Activated T-helper 2 cell treated with anti-CD3 and anti-CD28 coated beads, Interferon-gamma antibody, Interleukin-2, Interleukin-4, amounts not matched to agents 10 μg/mL and 5 μg/mL and 100 μg/mL, durations not matched to agents 14 hours and 24 hours and 36 hours (primary cell): ENCODE measurements at places on chromosomes 6 and 20. TPM values are rescaled to one million over a fixed set of nuclear protein-coding genes. Genes with fewer than 3 reads are reported as not detected.
A peak's percentile ranks its signal among the peaks of the same experiment; 100 is the strongest.

GRCh38 chr20:62628691-62629090 is 13.6 kb upstream of the SLCO4A1 start:
- DNase-seq = no peak
- peaks cover 2% of the 10 kb centered on the region for H3K27me3 ChIP-seq
- H3K4me3 ChIP-seq = no peak overlapping the region
- no peak overlapping the region for H3K27ac ChIP-seq

- no peak for DNase-seq
- H3K4me3 ChIP-seq = no peak overlapping the region
- no peaks in the 10 kb centered on the region for H3K36me3 ChIP-seq
- H3K27me3 ChIP-seq = peaks cover 5% of the 10 kb centered on the region
- H3K4me1 ChIP-seq = peaks cover 9% of the 10 kb centered on the region
Measured at GRCh38 chr6:90314514-90314913, 17.9 kb upstream of the BACH2 start.

Gene ANGPT4
- not detected in 2 replicates for total RNA-seq

Gene IPCEF1
- 0.34 and 0.69 TPM in 2 replicates for total RNA-seq

Gene EYS
- total RNA-seq = not detected in 2 replicates

- peaks cover 49% of the 10 kb centered on the region for H3K4me1 ChIP-seq
- peaks cover 9% of the 10 kb centered on the region for H3K27me3 ChIP-seq
- peaks cover 3% of the 10 kb centered on the region for H3K36me3 ChIP-seq
- peak overlapping the region; percentile 46 for H3K27ac ChIP-seq
Measured at GRCh38 chr20:51628533-51629398, 86.2 kb upstream of the NFATC2 start.

Gene POLR3F
- 12.5 and 13.5 TPM in 2 replicates for total RNA-seq

Gene RBCK1
- total RNA-seq = 112 and 118 TPM in 2 replicates

DNA sequence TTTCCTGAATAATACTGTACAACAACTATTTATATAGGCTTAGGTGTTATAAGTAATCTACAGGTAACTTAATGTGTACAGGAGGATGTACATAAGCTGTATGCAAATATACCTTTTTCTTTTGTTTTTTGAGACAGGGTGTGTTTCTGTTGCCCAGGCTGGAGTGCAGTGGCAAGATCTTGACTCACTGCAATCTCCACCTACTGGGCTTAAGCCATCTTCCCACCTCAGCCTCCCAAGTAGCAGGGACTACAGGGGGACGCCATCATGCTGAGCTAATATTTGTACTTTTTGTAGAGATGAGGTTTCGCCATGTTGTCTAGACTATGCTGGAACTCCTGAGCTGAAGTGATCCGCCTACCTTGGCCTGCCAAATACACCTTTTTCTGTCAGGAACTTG is 191.7 kb upstream of the ZNF217 start:
- H3K36me3 ChIP-seq = no peaks in the 10 kb centered on the region
- no peak for DNase-seq
- H3K4me3 ChIP-seq = no peak overlapping the region
- H3K27me3 ChIP-seq = no peaks in the 10 kb centered on the region
- peaks cover 25% of the 10 kb centered on the region for H3K4me1 ChIP-seq

DNA sequence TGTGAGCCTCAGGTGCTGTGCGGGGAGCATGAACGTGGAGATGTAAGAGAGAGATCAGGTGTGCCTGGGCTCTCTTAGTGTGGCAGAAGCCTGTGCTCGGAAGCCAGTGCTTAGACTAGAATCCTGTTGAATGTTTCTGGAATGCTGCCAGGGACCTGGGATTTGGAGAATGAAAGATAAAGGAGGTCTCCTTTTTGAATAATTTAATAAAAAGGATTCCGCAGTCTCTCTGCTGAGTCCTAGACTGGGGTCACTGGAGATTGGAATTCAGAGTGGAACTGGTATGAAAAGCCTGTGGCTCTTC is 18.8 kb upstream of the EFCAB8 start:
- H3K27ac ChIP-seq = peak overlapping the region; percentile 24
- peaks cover 65% of the 10 kb centered on the region for H3K36me3 ChIP-seq
- H3K27me3 ChIP-seq = no peaks in the 10 kb centered on the region
- no peak for DNase-seq
- H3K4me1 ChIP-seq = peaks cover 17% of the 10 kb centered on the region

DNA sequence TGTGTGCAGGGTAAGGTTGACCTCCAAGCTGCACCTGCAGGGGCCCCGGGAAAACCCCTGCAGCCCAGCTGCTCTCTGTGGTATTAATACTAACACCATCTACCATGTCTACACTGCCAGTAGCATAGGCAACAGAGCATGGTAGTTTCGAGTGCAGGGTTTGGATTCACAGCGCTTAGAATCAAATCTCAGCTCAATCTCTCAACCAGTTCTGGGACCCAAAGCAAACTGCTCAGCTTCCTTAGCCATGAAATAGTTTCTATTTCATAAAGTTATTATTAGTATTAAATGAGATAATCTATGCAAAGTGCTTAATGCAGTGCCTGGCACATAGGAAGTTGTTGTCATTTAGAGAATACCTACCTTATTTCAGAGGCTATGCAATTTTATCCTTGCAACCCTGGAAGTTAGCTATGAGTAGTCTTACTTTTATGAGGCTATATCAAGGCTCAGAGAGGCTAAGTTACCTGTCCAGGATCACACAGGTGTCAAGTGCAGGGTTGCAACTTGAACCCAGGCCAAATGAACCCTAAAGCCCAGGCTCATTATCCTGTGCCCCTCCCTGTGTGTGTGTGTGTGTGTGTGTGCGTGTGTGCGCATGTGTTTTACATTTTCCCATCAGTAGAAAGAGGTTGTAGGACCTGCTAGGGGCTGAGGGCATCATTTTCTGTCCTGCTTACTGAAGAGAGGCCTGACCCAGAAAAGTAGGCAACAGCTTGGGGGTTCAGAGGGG is 27.6 kb upstream of the MRPS18A start:
- no peak overlapping the region for H3K27ac ChIP-seq
- DNase-seq = no peak
- H3K4me3 ChIP-seq = no peak overlapping the region
- H3K27me3 ChIP-seq = peaks cover 21% of the 10 kb centered on the region
- peaks cover 6% of the 10 kb centered on the region for H3K4me1 ChIP-seq

GRCh38 chr20:50601511-50602431 is 89.6 kb downstream of the RIPOR3 start:
- no peak overlapping the region for H3K27ac ChIP-seq
- H3K27me3 ChIP-seq = peaks cover 2% of the 10 kb centered on the region
- DNase-seq = no peak
- H3K4me3 ChIP-seq = no peak overlapping the region
- no peaks in the 10 kb centered on the region for H3K36me3 ChIP-seq

Gene MRAP2
- total RNA-seq = 0.07 TPM in 1 of 2 replicates, not detected in the other

DNA sequence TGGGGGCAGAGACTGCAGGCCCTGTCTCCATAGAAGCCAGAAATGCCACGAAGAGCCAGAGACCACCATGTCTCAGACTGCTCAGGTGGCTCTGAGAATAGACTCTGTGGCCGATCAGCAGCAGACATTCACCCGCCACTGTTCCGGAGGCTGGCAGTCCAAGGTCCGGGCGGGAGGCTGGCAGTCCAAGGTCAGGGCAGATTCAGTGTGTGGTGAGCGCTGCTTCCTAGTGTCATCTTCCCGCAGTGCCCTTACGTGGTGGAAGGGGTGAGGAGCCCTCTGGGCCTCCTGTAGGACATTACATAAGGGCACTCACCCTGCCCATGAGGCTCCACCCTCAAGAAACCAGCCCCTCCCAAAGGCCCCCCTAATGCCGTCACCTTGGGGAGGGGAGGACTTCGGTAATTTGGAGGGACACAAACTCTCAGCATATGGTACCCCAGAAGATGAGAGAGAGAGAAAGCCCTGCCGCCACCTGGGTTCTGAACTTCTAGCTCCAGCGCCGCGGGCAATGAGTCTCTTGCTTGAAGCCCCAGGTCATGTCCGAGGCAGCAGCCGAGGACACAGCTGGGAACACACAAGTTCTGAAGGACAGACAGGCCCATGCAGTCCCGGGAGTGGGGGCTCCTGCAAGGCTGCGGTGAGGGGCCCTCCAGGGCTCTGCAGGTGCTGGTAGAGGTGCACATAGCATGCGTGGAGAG is 36.4 kb downstream of the DACT2 start:
- H3K4me1 ChIP-seq = peaks cover 12% of the 10 kb centered on the region
- no peaks in the 10 kb centered on the region for H3K36me3 ChIP-seq
- no peak overlapping the region for H3K4me3 ChIP-seq
- no peak overlapping the region for H3K27ac ChIP-seq

DNA sequence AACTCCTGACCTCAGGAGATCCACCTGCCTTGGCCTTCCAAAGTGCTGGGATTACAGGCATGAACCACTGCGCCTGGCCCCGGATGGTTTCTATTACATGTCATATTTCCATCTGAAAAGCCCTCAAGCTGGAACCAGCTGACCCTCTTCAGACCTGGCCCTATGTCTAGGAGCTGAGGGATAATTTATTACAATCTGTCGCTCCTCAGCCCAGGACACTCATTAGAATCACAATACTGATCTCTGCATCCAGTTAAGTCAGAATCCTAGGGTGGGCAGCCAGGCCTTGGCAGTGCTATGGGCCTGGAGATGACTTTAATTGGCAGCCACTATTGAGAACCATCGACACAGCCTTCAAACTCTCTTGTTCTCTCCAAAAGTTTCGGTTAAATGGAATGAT is 162.6 kb upstream of the SNX9 start:
- peaks cover 3% of the 10 kb centered on the region for H3K27me3 ChIP-seq
- H3K27ac ChIP-seq = no peak overlapping the region
- no peak overlapping the region for H3K4me3 ChIP-seq

DNA sequence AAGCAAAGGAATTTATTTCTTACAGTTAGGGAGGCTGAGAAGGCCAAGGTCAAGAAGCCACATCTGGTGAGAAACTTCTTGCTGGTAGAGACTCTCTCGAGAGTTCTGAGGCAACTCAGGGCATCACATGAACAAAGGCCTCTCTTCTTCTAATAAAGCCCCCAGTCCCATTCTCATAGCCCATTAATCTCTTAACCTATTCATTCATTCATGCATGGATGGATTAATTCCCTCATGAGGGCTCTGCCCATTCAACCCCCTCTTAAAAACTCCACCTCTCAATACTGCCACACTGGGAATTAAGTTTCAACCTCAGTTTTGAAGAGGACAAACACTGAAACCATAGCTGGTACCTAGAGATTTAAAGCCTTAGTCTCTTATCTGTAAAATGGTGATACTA is 217.9 kb upstream of the SPTLC3 start:
- H3K27ac ChIP-seq = no peak overlapping the region
- H3K4me3 ChIP-seq = no peak overlapping the region
- H3K4me1 ChIP-seq = no peaks in the 10 kb centered on the region
- no peak for DNase-seq
- no peaks in the 10 kb centered on the region for H3K27me3 ChIP-seq

Gene RING1
- 46.0 and 46.1 TPM in 2 replicates for total RNA-seq

GRCh38 chr6:169702840-169703246 is 917 bp downstream of the C6orf120 start:
- H3K27me3 ChIP-seq = no peaks in the 10 kb centered on the region
- peaks cover 39% of the 10 kb centered on the region for H3K4me1 ChIP-seq
- peak overlapping the region; percentile 86 for H3K4me3 ChIP-seq
- H3K36me3 ChIP-seq = peaks cover 37% of the 10 kb centered on the region

Gene RGS19
- total RNA-seq = 42.0 and 43.3 TPM in 2 replicates

Gene HTR1E
- not detected in 2 replicates for total RNA-seq

Gene PROKR2
- total RNA-seq = not detected in 2 replicates

- peaks cover 5% of the 10 kb centered on the region for H3K4me1 ChIP-seq
- no peak overlapping the region for H3K4me3 ChIP-seq
- peaks cover 9% of the 10 kb centered on the region for H3K27me3 ChIP-seq
- H3K27ac ChIP-seq = no peak overlapping the region
- DNase-seq = no peak
Measured at GRCh38 chr6:150176152-150176551, 33.3 kb downstream of the PPP1R14C start.

Gene MAN1A1
- total RNA-seq = 43.8 and 45.0 TPM in 2 replicates

- H3K27ac ChIP-seq = no peak overlapping the region
- H3K27me3 ChIP-seq = peaks cover 8% of the 10 kb centered on the region
- DNase-seq = no peak
- H3K36me3 ChIP-seq = no peaks in the 10 kb centered on the region
- H3K4me3 ChIP-seq = no peak overlapping the region
Measured at GRCh38 chr6:139641376-139641775, 266.9 kb upstream of the CITED2 start.

Gene KHDRBS2
- not detected in 2 replicates for total RNA-seq

GRCh38 chr6:32655203-32655710 is 11.2 kb downstream of the HLA-DQB1 start:
- peaks cover 14% of the 10 kb centered on the region for H3K27me3 ChIP-seq
- H3K36me3 ChIP-seq = peaks cover 8% of the 10 kb centered on the region
- DNase-seq = no peak
- H3K4me3 ChIP-seq = no peak overlapping the region
- H3K4me1 ChIP-seq = peaks cover 22% of the 10 kb centered on the region
- no peak overlapping the region for H3K27ac ChIP-seq

- no peaks in the 10 kb centered on the region for H3K27me3 ChIP-seq
- no peak overlapping the region for H3K27ac ChIP-seq
- no peaks in the 10 kb centered on the region for H3K4me1 ChIP-seq
- DNase-seq = no peak
- no peak overlapping the region for H3K4me3 ChIP-seq
- H3K36me3 ChIP-seq = no peaks in the 10 kb centered on the region
Measured at GRCh38 chr20:44756956-44757355, 11.3 kb downstream of the KCNK15 start.

- peaks cover 85% of the 10 kb centered on the region for H3K36me3 ChIP-seq
- H3K27me3 ChIP-seq = no peaks in the 10 kb centered on the region
- H3K4me1 ChIP-seq = peaks cover 85% of the 10 kb centered on the region
- peak overlapping the region; percentile 60 for H3K27ac ChIP-seq
- H3K4me3 ChIP-seq = no peak overlapping the region
Measured at GRCh38 chr6:15260099-15260821, 14.4 kb downstream of the JARID2 start.

- no peaks in the 10 kb centered on the region for H3K4me1 ChIP-seq
- DNase-seq = no peak
- no peaks in the 10 kb centered on the region for H3K27me3 ChIP-seq
- H3K36me3 ChIP-seq = peaks cover 66% of the 10 kb centered on the region
- H3K27ac ChIP-seq = no peak overlapping the region
Measured at GRCh38 chr20:45964006-45964400, 8.0 kb downstream of the ZNF335 start.

- DNase-seq = no peak
- no peak overlapping the region for H3K4me3 ChIP-seq
- no peak overlapping the region for H3K27ac ChIP-seq
- H3K36me3 ChIP-seq = no peaks in the 10 kb centered on the region
- H3K4me1 ChIP-seq = no peaks in the 10 kb centered on the region
- no peaks in the 10 kb centered on the region for H3K27me3 ChIP-seq
Measured at GRCh38 chr6:39344821-39345280, 22.3 kb upstream of the KCNK16 start.

Gene PLCB1
- total RNA-seq = 2.6 TPM in 2 replicates

- H3K4me3 ChIP-seq = no peak overlapping the region
- H3K27me3 ChIP-seq = peaks cover 3% of the 10 kb centered on the region
- no peaks in the 10 kb centered on the region for H3K4me1 ChIP-seq
- DNase-seq = no peak
- H3K27ac ChIP-seq = no peak overlapping the region
Measured at GRCh38 chr20:20207291-20207690, 155.0 kb downstream of the CFAP61 start.

GRCh38 chr6:65289491-65289890 is 417.5 kb downstream of the EYS start:
- DNase-seq = no peak
- no peaks in the 10 kb centered on the region for H3K36me3 ChIP-seq
- no peaks in the 10 kb centered on the region for H3K4me1 ChIP-seq
- H3K4me3 ChIP-seq = no peak overlapping the region
- H3K27me3 ChIP-seq = no peaks in the 10 kb centered on the region

GRCh38 chr6:165605901-165606739 is 56.9 kb downstream of the PDE10A start:
- H3K4me3 ChIP-seq = no peak overlapping the region
- no peak overlapping the region for H3K27ac ChIP-seq
- H3K36me3 ChIP-seq = no peaks in the 10 kb centered on the region
